Epithelial cell of prostate (primary cell): ENCODE measurements at places on chromosomes 6 and 20.

DNA sequence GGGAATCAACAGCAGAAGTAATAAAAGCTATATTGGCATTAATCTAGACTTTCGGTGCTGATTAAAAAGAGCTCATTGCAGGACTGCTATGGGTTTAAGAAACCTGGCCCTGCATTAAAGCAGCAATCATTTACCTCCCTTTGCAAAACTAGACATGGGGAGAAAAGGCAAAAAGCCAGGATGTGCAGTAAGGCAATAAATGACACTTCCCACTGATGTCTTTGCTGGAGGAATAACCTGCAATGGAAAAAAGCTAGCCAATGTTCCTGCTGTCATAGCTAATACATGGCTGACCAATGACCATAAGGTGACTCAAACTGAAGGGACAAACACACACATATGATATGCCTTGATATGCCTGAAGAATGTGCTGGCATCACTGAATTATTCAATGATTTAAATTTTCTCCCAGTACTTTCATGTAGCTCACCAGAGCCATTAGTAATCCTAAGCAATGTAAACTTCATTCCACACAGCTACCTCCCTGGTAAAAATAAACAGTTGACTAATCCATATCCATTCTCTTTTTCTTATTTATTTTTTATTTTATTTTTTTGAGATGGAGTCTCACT lies 8.7 kb downstream of the DNAAF9 start:
- DNase-seq = no peak

GRCh38 chr6:108621117-108621516 lies 60.4 kb downstream of the FOXO3 start:
- DNase-seq = peak; percentile 59

DNA sequence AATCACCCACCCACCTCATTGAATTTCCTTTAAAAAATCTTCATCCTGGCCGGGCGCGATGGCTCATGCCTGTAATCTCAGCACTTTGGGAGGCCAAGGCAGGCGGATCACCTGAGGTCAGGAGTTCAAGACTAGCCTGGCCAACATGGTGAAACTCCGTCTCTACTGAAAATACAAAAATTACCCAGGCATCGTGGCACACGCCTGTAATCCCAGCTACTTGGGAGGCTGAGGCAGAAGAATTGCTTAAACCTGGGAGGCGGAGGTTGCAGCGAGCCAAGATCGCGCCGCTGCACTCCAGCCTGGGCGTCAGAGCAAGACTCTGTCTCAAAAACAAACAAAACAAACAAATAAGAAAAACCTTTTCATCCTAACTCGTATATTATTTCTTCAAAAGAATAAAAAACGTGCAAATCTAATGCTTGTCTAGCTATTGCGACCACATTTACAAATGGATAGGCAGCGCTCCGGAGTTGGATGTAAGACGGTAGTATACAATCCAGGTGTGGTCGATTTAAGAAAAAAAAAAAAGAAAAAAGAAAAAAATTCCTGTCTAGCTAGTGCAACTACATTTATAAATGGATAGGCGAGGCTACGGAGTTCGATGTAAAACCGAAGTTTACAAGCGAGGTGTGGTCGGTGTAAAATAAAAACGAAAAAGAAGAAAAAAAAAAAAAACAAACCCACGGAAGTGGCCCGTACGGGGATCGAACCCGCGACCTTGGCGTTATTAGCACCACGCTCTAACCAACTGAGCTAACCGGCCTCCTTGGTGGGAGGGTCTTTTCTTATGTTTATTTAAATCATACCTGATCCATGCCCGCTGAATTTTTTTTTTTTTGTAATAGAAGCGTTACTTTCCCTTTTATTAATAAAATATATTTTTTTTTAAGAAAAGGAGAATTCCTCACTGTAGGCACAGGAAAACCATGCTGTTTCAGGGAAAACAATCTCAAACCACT lies 70.7 kb upstream of the PRSS16 start:
- DNase-seq = no peak

DNA sequence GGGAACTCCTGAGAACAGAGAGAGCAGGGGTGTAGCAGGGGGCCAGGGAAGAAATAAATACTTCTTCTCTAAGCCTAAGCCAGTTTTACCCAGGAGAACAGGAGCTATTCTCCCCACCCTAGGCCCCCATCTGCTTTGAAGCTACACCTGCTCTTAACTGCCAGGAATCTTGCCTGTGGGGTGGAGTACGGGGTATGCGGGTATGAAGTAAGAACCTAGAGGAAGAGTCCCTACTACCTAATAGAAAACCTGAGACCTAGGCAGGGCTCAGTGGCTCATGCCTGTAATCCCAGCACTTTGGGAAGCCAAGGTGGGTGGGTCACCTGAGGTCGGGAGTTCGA lies 1.5 kb downstream of the SLC29A1 start:
- DNase-seq = no peak

DNA sequence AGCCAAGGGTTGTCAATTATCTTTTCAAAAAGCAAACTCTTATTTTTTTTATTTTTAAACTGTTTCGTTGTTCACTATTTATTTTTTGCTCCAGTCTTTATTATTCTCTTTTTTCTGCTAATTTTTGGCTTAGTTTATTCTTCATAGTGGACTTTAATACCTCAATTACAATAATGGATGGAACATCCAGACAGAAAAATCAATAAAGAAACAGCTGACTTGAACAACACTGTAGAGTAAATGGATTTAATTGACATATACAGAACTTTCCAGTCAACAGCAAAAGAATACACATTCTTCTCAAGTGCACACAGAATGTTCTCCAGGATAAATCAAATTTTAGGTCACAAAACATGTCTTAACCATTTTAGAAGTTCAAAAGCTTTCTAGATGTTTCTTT lies 111.5 kb downstream of the MEI4 start:
- DNase-seq = no peak

- DNase-seq = no peak
These were observed 41.0 kb upstream of the IPCEF1 start for GRCh38 chr6:154397491-154398195.

DNA sequence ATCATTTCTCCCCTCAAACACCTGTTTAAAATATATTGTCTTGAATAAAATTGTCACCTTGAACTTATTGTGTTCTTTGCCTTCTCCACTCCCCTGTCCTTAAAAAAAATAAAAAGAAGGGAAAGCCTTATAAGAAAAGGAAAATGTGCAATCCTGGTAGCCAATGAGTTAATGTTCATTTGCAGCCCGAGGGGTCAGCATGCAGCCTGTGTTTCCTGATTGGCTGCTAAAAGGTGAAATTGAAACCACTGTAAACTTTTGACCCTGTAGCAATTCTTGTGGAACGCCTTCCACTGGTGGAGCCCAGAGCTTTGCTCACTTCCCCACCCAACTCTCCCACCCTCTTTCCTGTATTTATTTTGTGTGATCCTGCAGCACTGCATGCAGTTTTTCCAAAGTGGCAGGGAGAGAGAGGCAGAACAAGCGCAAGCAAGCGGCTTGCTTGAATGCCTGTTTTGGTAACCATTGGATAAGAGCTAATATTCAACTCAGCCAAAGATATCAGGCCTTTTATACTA lies 74.9 kb downstream of the NCOA3 start:
- no peak for DNase-seq

GRCh38 chr6:150987371-150987828 lies 121.9 kb downstream of the MTHFD1L start:
- no peak for DNase-seq
